Fibroblast of skin of right quadriceps (primary cell): ENCODE measurements at places on chromosomes 11 and 22.

DNA sequence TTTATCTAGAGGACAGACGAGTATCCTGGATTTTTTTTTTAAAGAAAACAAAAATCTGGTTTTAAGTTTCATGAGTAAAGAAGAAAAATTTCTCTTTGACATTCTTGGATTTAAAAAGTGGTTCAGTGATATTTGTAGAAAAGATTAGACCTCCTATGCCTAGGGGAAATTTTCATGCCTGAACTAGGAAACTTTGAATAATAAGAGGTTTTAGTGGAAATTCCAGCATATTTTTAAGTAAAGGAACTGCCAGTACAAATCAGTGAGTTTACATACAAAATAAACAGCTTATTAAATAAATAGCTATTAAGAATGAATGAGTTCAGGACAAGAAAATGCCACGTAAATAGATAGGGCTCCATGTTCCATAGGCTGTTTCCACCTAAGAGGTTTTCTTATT is 17.5 kb downstream of the JAM3 start:
- no peak for DNase-seq

- peak; percentile 40 for DNase-seq
Observed at GRCh38 chr11:66768088-66768521, 39.1 kb upstream of the SPTBN2 start.

DNA sequence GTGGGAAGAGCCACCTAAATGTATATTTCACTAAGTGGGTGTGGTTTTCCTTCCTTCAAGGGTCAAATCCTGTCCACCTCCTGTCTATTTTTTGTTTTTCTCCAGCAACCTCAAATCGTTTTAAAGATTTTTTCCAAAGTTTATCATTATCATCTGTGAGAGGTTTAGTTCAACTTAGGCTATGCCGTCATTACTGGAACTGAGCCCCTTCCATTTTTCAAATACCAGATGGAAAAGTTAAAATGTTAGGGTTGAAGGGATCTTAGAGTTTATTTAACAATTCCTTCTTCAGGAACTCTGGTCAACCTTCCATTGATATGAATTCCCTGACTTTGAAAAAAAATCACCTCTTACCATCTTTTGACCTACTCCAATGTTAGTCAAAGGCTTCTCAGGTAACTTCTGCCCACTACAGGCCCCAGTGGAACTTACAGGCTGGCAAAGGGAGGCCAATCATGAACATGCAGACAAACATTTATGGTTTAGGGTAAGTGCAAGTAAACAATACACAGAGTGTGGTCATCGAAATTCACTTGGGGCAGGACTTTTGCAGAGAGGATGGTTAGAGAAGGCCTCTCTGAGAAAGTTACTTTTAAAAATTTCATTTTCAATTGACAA is 45.2 kb downstream of the SYN3 start:
- DNase-seq = no peak

GRCh38 chr11:120063686-120064340 is 74.1 kb downstream of the TRIM29 start:
- DNase-seq = no peak

DNA sequence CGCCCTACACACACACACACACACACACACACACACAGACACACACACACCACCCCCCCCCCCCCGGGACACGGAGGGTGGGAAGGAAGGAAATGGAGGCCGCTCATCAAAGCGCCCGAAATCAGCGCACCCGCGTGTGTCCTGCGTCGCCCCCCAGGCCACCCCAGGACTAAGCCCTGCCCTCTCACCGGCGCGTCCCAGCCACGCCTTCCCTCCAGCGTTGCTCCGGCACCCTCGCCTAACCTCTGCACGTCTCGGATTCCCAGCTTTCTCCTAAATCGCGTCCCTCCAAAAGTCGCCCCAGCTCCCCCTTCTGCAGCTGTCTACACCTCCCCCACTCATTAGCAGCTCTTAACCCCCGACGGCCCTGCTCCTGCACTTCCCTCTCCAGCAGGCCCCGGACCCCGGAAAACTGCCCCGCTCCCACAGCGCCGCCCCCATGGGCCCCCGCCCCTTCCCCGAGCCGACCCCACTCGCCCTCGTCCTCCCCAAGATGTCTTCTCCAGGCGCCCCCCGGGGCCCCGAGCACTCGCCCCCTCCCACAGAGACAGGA is 557 bp downstream of the PACSIN2 start:
- no peak for DNase-seq

DNA sequence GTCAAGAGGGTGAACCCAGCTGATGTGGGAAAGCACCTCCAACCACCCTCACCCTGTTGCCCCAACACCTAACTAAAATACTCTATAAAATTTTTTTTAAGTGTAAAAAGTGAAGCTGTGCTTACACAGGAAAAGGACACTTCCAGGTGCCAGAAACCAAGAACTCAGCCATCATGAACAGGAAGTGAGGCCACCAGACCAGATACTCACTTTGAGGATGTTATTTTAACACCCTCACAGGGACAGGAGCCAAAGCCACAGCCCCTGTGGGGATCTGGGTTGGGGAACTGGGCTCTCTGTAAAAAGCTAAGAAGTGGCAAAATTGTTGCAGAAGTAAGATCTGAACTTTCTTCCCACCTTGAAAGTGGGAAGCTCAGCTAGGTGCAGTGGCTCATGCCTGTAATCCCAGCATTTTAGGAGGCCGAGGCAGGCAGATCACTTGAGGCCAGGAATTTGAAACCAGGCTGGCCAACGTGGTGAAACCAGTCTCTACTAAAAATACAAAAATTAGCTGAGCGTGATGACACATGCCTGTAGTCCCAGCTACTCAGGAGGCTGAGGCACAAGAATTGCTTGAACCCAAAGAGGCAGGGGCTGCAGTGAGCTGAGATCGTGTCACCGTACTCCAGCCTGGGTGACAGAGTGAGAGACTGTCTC is 3.8 kb downstream of the RSPH14 start:
- no peak for DNase-seq

- no peak for DNase-seq
Observed at GRCh38 chr11:69598147-69598546, 42.8 kb upstream of the CCND1 start.

DNA sequence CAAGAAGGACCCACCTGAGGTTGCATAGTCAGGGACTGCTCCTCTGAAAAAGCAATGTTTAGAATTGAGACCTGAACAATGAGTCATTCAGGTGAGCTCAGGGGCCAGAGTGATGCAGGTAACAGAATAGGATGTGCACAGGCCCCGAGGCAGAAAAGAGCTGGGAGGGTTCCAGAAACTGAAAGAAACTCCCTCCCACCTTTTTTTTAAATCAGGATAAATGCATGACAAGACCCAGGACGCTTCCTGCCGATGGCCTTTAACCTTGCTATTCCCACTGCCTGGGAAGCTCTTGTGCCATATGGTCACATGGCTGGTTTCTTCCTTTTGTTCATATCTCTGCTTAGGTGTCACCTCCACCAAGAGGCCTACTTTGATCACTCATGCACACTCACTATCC is 214.2 kb upstream of the ZBED5 start:
- DNase-seq = no peak

GRCh38 chr11:126051117-126051516 is 11.5 kb downstream of the CDON start:
- no peak for DNase-seq

DNA sequence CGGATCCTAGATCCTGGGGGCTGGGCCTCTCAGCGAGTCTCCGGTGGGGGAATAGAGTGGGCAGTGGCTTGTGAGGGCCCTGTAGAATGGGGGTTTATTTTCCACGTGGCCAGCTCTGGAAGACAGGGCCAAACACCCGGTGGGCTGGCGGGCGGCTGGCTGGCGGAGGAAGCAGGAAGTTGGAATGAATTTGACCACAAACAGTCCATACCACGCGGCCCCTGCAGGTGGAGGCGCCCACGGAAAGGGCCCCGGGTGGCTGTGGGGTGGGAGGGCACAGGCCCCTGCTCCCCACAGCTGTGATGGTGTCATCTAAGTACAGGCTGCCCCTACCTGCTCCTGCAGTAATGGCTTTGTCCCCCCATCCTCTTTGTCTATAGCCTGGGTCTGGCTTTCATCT is 15.1 kb downstream of the MCAT start:
- DNase-seq = no peak

- no peak for DNase-seq
Observed at GRCh38 chr22:37010976-37011375, 8.3 kb downstream of the TST start.

DNA sequence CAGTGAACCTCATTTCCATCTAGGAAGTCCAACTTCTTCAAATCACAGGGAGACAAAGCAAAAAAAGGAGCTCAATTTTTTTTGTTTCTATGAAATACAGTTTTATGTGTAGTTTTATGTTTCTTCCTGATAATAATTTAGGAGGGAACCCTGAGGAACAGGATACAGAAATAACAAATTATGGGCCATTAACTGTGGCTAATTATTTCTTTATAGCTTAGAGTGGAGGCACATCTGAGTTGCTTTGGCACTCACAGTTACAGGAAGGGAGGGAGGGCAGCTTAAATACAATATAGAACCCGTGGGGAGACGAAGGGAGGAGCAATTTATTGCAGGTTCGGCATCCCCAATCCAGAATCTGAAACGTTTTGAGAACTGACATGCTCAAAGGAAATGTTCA is 37.1 kb upstream of the HORMAD2 start:
- no peak for DNase-seq

DNA sequence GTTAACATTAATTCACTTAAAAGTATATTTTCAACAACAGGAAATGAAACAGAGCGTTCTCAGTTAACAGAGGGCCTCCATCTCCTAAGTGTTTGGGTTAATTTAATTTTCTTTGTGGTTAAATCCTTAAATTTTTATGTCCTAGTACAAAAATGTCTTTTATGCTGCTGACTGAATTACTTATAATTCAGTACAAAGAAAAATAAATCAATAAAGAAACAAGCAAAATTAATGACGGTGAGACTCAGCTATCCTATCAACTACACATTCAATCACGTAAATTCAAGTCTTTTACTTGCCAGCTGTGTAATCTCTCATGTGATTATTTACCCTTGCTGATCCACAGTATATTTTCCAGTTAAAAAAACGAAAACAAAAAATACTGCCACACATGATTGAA is 81.4 kb downstream of the BBOX1 start:
- DNase-seq = no peak

- DNase-seq = no peak
Observed at GRCh38 chr11:102781676-102782075, 1.2 kb upstream of the MMP10 start.

DNA sequence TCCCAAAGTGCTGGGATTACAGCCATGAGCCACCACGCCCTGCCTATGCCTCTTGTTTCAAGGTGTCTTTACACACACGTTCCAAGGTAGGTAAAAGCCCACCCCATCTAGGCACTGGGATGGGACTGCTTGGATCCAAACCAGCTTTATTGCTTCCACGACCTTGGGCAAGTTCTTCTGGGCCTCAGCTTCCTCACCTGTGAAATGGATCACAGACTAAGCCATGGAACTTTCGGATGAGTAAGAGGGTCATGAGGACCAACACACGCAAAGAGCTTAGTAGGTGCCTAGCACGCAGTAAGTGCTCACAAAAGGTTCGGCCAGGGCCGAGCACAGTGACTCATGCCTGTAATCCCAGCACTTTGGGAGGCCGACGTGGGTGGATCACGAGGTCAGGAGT is 15.6 kb downstream of the RHOD start:
- no peak for DNase-seq

- DNase-seq = no peak
Observed at GRCh38 chr11:92854952-92855351, 114.5 kb upstream of the MTNR1B start.
